ENCODE measurements at places on chromosomes 11 and 22.

DNA sequence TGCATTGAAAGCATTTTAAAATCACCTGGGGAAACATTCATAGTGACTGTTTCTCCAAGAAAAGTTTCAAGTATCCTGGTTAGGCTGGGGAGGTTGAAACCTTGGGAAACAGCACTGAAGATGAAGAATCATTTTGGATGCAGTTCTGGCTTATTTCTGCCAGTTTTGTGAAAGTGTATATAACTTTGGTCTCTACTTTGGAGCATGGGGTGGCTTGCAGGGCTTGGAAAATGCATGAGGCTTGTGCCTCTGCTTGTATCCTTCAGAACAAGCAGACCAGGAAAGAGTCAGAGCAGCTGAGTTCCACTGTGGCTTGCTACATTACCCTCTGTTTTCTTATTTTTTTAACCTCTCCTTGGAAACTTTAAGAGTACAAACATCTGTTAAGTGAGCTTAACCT is 19.5 kb downstream of the SLC5A12 start:
- no peak for DNase-seq

GRCh38 chr22:20946991-20947390 is 20.1 kb upstream of the AIFM3 start:
- no peak for DNase-seq

DNA sequence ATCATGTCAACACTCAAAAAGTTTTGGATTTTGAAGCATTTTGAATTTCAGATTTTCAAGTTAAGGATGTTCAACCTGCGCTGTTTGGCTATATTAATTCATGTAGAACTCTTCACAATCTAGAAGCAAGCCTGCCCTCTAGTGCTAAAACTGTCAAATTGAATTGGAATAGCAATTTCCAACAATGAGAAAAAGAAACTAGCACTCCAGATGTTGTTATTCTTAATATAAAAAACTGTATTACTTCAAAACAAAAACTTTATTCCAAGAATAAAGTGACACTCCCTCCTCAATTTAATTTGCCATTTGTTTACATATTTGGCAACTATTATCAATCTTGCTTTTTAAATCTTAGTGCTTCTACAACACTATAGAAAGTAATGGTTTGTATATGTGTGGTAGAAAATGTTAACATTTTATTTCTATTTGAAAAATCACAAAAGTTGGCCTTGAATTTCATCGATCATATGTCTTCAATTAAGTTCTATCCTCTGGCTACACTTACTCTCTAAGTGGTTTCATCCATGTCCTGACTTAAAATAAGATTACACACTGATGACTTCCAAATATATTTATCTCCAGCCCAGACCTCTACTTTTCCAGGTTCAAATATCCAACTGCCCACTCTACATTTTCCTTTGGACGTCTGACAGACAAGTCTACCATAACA is 36.6 kb downstream of the DCUN1D5 start:
- DNase-seq = no peak

GRCh38 chr11:67111261-67111660 is 7.8 kb upstream of the KDM2A start:
- peak; percentile 15 for DNase-seq

GRCh38 chr11:117610901-117611300 is 186.1 kb downstream of the DSCAML1 start:
- DNase-seq = no peak
